ENCODE measurements at places on chromosomes 11 and 22.

DNA sequence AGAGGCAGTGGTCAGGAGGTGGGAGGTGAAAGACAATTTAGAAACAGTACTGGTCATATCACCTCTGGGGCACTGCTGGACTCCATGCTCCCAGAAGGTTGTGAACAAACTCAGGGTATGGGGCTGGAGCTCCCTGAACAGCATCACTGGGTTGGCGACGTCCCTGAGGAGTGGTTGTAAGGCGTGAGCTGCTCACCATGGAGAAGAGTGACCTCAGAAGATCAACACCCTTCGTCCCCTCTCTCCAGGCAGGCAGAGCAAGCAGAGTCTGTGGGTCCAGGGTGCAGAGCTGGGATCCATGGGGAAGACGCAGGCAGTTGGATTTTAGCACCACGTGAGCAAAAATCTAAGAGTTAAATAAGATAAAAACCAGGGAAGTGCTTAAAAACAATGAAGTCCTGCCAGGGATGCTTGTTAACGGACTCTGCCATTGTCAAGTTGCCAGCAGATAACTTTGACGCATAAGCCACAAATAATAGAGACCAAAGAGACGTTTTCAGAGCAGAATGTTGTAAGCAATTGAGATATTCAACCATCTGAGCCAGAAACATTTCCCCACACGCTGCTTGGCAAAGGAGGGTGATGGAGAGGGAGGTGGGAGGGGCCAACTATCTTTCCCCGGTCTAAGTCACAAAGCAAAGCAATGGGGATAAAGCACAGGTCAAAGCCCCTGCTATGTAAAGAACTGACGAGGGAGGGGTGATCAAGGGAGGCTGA, 13.6 kb downstream of the PNPLA5 start:
- DNase-seq: no peak

DNA sequence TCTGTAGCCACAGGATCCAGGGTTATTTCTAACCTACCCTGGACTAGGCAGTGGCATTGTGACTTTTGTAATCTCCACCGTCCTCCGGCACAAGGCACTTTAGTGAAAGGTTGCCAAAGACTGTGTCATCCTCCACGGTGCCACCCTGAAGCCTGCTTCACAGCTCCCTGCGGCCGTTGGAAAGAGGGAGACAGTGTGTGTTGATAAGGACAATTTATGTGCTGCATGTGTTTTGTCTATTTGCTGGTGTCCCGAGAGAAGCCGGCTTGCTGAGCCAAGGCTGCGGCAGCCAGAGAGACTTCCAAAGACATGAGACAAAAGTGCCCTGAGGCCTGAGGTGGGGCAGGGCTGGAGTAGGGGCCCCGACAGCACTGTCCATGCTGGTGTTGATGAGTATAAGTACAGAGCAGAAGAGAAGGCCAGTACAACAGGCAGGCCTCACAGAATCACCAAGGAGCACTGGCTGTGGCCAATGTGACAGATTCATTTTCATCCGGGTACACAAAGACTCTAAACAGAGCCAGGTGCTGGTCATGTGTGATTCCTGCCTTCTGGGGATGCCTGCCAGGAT, 40.9 kb downstream of the GALNT18 start:
- no peak for DNase-seq

GRCh38 chr11:115980337-115981103, 476.3 kb upstream of the CADM1 start:
- DNase-seq: no peak

DNA sequence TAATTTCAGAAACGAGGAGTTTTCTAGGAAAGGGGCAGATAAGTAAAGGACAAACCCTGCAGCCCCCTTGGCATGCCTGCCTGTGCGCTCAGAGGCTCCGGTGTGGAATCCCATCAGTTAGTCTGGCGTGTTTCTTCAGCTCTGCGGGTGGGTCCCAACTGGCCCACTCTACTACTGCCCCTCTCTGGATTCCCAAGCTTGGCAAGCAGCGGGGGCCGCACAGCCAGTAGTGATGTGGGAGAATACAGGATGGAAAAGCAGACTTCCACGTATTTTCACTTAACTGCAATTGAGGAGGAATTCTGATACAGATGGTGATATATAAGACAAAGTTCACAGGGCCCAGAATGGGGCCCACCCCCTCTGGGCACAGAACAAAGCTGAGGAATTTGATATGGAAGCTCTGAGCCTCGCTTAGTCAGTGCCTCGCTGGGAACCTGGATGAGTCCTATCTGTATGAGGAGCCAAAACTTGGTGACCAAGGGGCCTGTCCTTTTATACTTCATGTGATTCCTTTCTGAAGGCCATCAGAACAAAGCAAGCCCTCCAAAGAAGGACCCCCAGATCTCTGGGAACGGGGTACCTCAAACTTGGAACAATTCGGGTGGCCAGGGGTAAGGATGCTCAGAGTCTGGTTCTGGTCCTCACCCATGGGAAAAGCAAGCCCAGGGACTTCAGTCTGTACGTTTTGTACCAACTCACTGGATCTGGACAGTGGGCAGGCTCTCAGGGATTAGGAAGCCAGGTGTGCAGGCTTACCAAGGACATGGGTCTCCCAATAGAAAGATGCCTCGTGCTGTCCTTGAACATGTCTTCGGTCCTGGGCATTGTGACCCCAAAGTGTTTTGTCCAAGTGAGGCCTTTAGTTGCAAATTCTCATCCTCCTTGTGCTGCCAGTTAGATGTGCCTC, 26.0 kb downstream of the RELT start:
- no peak for DNase-seq

GRCh38 chr11:17214338-17214737, 6.6 kb upstream of the PIK3C2A start:
- DNase-seq: no peak

GRCh38 chr11:34331736-34332135, 26.1 kb downstream of the ABTB2 start:
- DNase-seq: no peak

- no peak for DNase-seq
Observed at GRCh38 chr11:30344085-30344484, 21.2 kb downstream of the ARL14EP start.
